GM10248 (cell line): ENCODE measurements at places on chromosomes 6 and 20.
A peak's percentile ranks its signal among the peaks of the same experiment; 100 is the strongest.

DNA sequence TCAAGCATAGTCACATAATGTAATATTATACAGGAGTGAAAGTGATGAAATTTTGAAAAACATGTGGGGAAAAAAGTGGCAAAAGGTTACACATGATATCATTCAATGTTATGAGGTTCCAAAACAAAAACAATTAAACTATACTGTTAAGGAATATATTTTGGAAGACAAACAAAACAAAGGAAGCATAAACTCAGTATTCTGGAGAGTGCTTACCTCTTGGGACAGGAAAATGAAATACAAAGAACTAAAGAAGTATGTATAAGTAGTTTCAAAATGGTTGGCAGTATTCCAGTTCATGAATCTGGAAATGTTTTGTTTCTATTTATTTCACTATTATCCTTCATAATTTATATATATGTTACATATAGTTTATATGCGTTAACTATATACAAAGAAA is 213.5 kb downstream of the MOXD1 start:
- DNase-seq, result no peak

DNA sequence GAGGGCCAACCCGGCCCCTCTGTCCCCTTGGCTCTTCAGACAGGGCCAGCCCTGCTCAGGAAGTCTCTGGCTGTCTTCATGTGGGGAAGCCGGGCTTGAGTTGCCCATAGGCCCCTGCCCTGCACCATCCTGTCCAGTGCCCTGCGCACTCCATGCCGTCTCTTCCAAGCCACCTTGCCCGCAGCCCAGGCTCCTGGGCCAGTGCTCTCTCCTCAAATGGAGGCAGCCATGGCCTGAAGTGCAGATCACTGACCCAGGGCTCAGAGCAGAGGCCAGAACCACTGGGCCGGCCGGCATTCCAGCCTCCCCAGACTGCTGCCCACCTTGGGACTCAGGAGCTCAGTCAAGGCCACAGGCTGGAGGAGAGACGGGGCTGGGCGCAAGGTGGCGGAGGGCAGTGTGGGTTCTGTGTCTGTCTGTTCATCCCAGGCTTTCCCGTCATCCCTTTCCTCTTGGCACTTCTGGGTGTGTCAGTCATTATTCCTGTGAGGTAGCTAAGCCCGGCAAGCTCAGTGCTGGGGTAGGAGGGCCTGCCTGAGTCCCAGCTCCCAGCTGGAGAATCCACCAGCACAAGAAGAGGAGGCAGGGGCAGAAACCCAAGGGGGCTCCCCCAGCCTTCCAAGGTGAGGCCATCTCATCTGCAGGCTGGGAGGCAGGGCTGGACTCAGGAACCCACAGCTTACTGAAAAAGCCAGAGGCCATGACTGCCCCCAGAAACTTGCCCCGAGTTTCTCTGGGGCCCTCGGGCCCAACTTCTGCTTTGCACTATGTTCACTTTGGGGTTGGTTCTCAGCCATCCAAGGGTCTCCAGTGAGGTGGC is 22.4 kb downstream of the SDCBP2 start:
- no peak for DNase-seq

DNA sequence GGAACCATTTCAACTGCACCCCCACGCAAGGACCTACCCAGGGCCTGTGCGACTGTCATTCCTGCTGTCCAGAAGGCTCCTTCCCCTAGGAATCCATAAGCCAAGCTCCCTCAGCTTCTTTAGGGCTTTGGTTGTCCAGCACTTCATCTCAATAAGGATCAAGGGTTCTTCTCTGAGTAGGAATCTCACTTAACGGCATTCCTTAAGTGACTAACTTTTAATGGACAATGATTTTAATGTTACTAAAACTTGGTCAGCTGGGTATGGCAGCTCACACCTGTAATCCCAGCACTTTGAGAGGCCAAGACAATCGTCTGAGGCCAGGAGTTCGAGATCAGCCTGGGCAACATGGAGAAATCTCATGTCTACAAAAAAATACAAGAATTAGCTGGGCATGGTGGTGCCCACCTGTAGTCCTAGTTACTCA is 13.4 kb downstream of the UBE2V1 start:
- no peak for DNase-seq

- DNase-seq, result no peak
Observed at GRCh38 chr6:170094686-170095272, 196.1 kb downstream of the DLL1 start.

- DNase-seq, result peak; percentile 11
Observed at GRCh38 chr20:63705232-63706026, 2.3 kb downstream of the ARFRP1 start.

GRCh38 chr6:69802995-69803394 is 6.2 kb upstream of the LMBRD1 start:
- no peak for DNase-seq

GRCh38 chr20:32762754-32763201 is 593 bp downstream of the DNMT3B start:
- DNase-seq, result no peak

GRCh38 chr20:45365444-45365970 is 2.6 kb downstream of the SYS1 start:
- no peak for DNase-seq

DNA sequence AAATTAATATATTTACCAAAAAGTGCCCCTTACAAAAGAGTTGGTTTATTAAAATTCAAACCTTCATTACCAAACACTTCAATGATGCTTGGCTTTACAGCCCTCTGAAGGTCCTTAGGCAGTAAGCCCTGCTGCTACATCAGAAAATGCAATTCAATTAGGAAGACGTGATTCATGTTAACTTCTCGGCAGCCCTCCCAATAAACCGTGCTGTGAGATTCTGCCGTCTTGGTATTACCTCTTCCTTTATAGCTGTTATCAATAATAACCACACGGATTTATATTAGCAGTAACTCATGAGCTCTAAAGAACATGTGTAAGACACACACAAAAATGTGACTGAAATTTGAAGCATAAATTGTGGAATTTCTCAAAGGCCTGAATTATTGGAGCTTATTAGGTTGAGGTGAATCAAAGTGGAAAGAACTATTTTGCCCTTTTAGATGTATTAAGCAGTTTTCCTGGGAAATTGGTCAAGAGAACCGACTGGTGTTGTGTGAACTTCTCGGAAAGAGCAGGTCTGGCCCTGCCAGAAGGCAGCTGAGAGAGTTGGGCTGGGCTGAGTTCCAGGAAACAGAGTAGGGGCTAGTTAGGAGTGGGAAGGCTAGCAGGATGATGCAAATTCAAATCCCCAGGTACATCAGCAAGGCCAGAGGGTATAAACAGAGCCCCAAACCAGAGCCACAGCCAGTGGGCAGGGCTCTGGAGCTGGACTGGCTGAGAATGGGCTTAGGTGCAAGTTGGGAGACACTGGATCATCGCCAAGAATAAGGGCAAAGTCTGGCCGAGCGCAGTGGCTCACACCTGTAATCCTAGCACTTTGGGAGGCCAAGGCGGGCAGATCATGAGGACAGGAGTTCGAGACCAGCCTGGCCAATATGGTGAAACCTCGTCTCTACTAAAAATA is 33.1 kb downstream of the FGD2 start:
- DNase-seq, result no peak
